ENCODE measurements at places on chromosomes 7 and 10.

DNA sequence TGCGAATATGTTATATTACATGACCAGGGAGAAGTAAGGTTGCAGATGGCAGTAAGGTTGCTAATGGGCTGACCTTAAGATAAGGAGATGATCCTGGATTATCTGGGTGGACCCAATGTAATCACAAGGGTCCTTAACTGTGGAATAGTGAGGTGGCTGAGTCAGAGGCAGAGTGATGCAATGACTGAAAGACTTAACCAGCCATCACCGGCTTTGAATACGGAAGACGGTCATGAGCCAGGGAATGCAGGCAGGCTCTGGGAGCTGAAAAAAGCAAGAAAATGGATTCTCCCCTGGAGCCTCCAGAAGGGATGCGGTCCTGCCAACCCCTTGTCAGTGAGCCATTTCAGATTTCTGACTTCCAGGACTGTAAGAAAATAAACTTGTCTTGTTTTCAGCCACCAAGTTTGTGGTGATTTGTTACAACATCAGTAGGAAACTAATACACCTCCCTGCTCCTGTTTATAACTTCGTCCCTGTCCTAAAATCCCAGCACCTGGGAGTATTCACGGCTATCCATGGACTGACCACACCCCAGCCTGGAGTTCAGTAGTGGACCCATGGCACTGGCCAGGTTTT lies 4.6 kb upstream of the C10orf95 start:
- no peak for DNase-seq

DNA sequence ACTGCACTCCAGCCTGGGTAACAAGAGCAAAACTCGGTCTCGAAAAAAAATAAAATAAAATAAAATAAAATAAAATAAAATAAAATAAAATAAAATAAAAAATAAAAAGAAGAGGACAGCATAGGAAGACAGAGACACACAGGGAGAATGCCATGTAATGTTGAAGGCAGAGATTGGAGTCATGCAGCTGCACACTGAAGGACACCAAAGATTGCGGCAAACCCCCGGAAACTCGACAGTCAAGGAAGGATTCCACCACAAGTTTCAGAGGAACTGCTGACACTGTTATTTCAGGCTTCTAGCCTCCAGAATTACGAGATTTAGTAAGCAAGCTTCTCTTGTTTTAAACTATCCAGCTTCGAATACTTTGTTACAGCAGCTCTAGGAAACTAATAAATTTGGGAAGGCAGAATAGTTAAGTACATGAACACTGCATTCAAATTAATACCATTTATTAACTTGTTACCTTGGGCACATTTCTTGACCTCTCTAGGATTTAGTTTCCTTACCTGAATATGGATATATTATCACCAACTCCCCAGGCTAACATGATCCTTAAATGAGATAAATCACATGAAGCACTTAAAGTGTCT lies 9.5 kb downstream of the CPED1 start:
- DNase-seq = no peak

- DNase-seq = no peak
Measured at GRCh38 chr7:133099633-133100286, 17.9 kb upstream of the CHCHD3 start.

DNA sequence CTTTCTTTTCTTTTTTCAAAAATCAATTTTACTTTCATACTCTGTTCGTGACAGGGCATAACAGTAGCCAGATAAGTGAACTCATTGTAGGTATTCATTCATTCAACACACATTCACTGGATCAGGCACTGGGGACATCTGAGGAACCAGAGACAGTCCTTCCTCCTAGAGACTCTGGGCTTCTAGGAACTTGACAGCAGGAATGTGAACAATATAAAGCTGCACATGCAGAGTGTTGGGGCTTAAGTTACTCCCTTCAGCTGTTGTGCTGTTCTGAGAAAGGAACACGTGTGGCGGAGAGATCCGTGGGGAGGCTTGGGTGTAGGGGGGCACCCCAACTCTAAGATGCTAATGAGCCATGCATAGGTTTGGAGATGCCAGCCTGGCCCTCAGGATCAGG lies 120.4 kb downstream of the PKD1L1 start:
- DNase-seq = no peak

DNA sequence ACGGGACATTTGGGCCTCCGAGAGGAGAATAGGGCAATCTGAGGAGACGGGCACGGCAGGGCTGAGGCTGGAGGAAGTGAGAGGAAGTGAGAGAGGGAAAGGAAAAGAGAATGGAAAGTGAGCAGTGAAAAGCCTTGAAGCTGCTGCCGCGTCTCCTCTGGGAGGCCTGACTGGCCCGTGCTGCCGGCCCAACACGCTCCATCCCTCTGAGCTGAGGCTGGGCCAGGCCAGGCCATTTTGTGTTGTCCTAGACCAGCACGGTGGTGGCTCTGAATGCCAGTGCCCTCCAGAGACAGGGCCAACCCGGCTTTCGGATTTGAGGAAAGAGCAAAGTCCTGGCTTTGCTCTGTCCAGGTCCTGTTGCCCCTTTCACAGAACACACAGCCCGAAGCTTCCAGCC lies 361.1 kb upstream of the SHH start:
- DNase-seq = no peak

- no peak for DNase-seq
Measured at GRCh38 chr7:105367458-105367857, 21.3 kb downstream of the SRPK2 start.

- DNase-seq = peak; percentile 1
Measured at GRCh38 chr10:85548034-85548433, 818.6 kb downstream of the GRID1 start.

GRCh38 chr7:36969376-36969775 lies 245.1 kb upstream of the AOAH start:
- no peak for DNase-seq

DNA sequence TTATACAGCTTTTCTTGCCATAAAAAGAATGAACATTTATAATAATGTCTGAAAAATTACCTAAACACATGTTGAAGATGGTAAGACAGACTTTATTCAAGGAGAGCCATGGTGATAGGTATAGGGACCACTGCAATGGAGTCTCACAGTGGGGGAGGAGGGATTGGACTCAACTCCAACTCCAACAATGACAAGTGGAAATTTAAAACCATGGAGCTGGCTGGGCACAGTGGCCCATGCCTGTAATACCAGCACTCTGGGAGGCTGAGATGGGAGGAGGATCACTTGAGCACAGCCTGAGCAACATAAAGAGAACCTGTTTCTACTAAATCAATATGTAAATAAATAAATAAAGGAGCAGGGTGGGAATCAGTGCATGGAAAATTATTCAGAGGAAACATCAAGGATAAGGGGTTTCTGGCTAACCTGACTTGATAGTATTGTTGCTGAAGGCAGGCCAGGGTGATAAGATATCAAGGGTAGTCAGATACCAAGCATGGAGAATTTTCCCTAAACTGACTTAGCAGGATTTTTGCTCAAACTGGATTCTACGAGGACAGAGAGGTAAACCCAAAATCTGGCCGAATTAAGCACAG lies 19.5 kb upstream of the MICU1 start:
- DNase-seq = no peak

DNA sequence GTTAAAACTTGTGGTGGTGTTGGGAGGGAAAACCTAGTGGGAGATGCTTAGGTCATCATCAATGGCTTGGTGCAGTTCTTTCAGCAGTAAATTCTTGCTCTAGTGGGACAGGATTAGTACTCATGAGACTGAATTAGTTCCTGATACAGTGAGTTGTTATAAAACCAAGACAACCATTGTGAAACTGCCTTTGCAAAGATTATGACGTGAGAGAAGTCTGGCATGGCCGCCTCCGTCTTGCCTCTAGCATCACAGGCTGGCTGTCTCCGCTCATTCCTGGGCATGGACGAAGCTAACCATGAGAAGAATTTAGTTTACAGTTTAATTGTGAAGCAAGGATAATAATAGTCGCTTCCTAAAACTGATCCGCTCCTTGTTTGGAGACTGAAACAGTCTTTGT lies 186.4 kb downstream of the KIF20B start:
- DNase-seq = no peak

- no peak for DNase-seq
Measured at GRCh38 chr7:28419716-28420115, 7.4 kb downstream of the CREB5 start.

- DNase-seq = no peak
Measured at GRCh38 chr10:1392127-1392526, 335.9 kb downstream of the WDR37 start.

- no peak for DNase-seq
Measured at GRCh38 chr7:39645482-39646407, 22.4 kb downstream of the RALA start.

GRCh38 chr7:153948060-153948459 lies 104.1 kb upstream of the DPP6 start:
- no peak for DNase-seq

DNA sequence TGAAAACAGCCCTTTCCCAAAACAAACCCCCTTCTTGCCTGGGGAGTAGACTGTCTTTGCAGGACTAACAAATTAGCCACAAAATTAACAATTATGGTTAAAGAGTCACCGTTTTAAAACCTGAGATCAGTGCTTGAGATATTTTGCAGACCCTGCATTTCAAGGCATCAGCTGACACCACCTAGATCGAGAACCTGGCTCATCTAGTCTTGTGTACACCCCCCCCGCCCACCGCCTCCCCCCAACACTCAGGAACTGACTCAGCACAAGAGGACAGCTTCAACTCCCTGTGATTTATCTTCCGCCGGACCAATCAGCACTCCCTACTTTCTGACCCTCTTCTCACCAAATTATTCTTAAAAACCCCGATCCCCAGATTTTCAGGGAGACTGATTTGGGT lies 737.1 kb downstream of the PHTF2 start:
- DNase-seq = no peak

- no peak for DNase-seq
Measured at GRCh38 chr10:126592901-126593300, 77.6 kb downstream of the C10orf90 start.

- DNase-seq = no peak
Measured at GRCh38 chr10:6217611-6218010, 14.9 kb downstream of the PFKFB3 start.

- DNase-seq = no peak
Measured at GRCh38 chr10:122181876-122182275, 89.2 kb upstream of the BTBD16 start.

GRCh38 chr10:16182144-16182543 lies 254.7 kb upstream of the PTER start:
- DNase-seq = no peak

GRCh38 chr7:46157404-46157803 lies 236.3 kb upstream of the IGFBP3 start:
- no peak for DNase-seq

DNA sequence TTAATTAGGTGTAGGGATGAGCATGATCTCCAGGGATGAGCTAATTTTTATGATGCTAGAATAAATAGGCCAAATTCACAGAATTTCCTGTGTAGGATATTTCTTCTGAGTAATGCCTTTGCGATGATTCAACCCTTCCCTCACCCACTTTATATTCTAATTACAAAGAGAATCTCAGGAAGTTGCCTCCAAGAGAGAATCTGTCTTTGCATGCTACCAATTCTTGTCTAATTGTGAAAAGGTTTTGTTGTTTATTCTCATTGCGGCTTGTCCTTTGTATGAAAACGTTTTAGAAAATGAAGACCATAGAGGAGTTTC lies 6.3 kb downstream of the C7orf57 start:
- DNase-seq = no peak

- no peak for DNase-seq
Measured at GRCh38 chr10:115056186-115056585, 37.0 kb upstream of the ATRNL1 start.

- no peak for DNase-seq
Measured at GRCh38 chr7:21221130-21221529, 206.8 kb upstream of the SP4 start.

- no peak for DNase-seq
Measured at GRCh38 chr10:89555688-89556445, 20.5 kb upstream of the SLC16A12 start.

DNA sequence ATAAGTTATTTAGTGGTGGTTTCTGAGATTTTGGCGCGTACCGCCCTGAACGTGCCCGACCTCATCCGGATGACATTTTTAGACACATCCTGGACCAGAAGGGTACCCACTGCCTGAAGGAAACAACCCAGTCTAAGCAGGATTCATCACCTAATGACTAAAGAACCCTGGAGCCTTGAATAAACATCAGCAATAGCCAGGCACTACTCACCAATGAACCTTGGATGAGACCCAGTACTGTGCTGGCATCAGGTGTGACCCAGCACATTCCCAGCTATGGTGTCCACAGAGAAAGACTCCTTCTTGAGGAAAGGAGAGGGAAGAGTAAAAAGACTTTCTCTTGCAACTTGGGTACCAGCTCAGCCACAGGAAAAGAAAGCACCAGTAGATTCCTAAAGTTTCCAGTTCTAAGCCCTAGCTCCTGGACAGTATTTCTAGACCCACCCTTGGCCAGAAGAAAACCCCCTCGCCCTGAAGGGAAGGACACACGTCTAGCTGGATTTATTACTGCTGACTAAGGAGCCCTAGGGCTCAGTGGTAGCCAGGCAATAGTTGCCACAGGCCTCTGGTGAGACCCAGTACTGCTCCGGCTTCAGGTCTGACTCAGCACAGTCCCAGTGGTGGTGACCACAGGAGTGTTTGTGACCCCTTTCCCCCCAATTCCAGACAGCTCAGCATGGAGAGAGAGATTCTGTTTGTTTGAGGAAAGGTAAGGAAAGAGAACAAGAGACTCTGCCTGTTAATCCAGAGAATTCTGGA lies 32.5 kb downstream of the ZNF277 start:
- DNase-seq = no peak

DNA sequence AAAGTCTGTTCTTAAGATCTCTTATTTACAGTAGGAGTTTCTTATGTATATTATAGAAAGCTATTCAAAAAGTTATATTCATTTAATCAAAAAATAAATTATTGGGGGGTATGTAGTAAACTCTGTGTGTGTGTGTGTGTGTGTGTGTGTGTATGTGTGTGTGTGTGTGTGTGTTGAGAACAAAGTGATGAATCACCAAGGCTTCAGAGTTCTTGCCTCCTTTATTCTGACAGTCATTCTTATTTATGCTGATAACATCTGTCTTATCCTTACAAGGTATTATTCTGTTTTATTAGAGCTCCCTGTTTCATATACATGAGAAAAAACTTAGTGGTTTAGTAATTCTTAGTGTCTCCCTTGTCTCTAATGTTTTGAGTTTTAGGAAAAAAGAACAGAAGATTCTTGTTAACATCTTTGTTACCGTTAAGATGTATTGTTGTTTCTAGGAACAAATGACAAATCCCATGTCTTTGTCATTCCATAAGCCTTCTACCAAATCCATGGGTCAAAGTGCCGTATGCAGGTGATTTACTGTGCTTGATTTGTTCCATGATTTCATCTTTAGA lies 424.0 kb downstream of the EXOC4 start:
- DNase-seq = no peak

Measured in activated gamma-delta T cell treated with anti-CD3 and anti-CD28 coated beads, Interleukin-2, amount 50 U/mL, for 16 hours (primary cell).